ENCODE measurements at places on chromosomes 2 and 18.
A peak's percentile ranks its signal among the peaks of the same experiment; 100 is the strongest.

- peak; percentile 70 for DNase-seq
Observed at GRCh38 chr18:74342416-74343043, 26.9 kb downstream of the C18orf63 start.

DNA sequence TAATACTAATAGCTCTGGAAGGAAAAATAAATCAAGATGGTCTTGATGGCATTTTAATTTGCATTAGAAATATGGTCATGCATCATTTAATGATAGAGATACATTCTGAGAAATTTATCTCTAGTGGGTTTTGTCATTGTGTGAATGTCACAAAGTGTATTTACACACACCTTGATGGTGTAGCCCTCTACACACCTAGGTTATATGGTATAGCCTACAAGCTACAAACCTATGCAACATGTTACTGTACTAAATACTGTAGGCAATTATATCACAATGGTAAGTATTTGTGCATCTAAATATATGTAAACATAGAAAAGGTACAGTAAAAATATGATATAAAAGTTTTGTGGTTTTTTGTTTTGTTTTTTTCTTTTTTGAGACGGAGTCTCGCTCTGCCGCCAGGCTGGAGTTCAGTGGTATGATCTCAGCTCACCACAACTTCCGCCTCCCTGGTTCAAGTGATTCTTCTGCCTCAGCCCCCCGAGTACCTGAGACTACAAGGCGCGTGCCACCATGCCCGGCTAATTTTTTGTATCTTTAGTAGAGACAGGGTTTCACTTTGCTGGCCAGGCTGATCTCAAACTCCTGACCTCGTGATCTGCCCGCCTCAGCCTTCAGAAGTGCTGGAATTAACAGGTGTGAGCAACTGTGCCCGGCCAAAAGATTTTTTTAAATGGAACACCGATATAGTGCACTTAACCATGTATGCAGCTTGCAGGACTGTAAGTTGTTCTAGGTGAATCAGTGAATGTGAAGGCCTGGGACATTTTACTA, 83.7 kb upstream of the UBXN4 start:
- no peak for DNase-seq

DNA sequence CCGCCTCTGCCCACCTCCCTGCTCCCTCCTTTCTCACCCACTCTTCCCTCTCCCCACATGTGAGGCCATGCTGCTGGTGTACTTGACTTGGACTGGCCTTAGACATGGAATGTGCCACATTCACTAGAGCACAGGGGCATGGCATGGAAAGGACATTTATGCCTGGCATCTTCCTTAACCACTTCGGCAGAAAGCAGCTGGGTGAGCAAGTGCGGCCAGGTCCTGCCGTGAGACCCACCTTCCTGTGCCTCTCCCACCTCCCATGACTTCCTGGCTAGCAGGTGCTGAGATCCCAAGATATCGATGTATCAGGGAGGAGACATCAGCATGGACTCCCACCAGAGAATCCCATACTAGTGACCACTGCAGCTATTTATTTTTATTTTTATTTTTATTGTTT, 13.0 kb downstream of the GPR55 start:
- DNase-seq, result no peak

DNA sequence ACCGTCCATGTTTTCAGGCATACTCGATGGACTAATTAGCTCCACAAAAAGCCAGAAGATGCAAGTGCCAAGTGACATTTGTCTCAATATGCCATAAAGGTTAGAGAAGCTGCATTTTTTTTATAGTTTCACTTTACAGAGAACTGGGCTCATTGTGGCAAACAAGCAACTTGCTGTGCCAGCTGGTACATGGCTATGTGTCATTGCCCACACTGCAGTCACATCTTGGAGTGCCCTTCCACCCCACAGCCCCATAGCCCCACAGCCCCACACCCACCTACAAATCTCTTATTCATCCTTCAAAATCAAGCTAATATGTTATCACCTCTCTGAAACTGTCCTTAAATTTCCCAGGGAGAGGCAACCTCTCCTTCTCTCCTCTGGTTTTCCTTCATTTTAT, 451.9 kb downstream of the ARHGAP15 start:
- no peak for DNase-seq

DNA sequence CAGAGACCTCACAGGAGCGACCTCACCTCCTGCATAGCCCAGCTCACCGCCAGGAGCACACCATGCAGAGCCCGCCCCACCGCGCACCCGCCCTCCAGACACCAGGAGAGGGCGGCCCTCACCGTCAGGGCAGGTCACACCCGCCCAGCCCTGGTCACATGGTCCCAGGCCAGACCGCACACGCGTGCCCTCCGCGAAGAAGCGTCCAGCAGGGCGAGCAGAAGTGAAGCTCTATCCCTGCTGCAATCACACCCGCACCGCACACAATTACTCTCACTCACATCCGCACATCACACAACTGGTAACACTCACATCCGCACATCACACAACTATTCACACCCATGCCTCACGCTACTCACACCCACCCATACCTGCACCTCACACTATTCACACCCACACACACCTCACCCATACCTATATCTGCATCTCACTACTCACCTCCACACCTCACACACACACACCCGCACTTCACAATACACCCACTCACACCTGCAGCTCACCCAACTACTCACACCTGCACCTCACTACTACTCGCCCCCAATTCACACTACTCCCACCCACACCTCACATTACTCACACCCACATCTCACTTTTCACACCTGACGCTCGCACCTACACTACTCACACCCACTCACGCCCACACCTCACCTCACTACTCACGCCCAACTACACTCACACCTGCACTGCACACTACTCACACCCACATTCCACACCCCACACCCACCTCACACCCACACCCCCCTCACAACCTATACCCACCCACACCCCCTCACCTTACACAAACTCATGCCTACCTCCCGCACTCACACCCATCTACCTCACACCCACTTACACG, 242.0 kb downstream of the HDAC4 start:
- DNase-seq, result no peak

DNA sequence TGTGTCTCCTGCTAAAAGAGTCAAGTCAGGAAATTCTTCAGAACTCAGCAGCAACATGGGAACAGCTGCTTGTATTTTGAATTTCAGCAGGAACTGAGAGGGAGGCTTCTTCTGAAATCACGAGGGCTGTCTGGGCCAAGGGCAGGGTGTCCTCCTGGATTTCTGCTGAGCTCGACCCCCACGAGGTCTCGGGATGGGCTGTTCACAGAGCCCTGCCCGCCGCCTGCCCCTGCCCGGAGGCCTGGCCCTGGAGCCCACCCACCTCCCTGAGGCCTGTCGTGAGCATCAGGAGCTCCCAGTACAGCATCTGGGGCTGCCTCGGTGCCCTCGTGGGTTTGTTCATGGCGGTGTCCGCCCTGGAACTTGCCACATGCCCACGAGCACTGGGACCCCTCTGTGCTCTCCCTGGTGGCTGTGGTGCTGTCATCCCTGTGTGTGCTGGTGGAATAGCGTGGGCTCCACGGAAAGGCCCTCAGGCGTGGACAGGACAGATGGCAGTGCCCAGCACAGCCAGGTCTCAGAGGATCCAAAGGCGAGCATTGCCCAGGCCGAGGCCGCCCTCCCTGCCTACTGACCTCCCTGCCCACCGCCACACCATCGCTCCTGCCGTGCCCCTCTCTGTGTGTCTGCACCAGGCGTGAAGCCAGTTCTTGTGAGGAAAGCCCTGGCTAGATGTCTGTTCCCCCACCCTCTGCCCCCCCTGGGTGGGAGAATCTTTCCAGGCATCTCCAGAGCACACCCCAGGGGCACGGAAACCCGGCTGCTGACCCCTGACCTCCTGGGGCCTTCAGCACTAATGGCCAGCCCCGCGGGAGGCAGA, 25.9 kb downstream of the RAMP1 start:
- DNase-seq, result no peak

GRCh38 chr2:20092226-20092900, 40.9 kb upstream of the LAPTM4A start:
- no peak for DNase-seq

DNA sequence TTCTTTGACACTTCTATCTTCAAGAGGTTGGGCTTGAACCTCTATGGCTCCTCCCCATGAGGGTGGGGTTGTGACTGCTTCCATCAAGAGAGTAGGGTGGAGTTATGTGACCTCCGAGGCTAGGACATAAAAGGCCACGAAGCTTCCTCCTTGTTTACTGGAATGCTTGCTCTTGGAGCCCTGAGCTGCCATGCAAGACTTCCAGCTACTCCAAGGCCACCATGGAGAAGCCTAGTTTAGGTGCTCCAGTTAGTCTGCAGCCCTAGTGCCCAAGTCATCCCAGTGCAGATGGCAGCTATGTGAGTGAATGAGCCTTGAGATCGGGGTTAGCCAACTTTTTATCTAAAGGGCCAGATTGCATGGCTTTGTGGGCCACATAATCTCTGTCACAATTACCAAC, 2.4 kb upstream of the MERTK start:
- no peak for DNase-seq

- DNase-seq, result no peak
Observed at GRCh38 chr2:166491461-166491860, 2.6 kb downstream of the SCN7A start.

DNA sequence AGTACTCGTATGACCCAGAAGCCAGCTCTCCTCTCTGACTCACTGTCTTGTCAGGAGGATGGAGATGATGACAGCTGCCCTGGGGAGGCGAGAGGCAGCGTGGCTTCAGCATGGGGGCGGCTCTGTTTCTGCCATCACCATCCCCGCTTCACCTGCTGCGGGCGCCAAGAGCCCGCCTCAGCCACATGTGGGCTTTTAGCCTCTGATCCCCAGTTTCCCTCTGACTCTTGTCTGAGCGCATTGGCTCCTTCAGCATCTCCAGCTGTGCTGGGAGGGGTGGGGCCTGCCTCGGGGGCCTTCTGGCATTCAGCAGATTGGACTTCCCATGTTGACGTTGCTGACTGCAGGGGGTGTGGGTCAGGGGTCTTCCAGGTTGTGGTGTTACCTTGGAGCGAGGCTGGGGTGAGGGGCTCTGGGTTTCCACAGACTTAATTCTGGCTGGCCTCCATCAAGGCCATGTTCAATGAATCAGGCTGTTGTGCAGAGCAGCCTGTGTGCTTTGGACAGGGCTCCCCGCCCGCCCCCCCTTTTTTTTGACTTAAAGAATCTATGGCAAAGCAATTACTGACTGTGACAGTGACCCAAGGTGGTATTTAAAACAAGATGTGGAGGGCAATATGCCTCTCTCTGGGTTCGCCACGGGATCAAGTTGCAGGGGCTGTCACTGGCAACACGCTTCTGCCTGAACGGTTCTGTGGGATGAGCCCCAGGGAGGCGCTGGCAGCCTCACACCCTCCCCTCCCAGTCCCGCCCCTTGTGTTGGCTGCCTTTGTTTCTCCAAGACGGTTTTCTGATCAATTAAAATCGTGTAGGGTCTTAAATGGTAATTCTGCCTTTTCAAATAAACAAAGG, 228.3 kb downstream of the LDLRAD4 start:
- DNase-seq, result no peak

GRCh38 chr2:147663962-147664361, 180.9 kb upstream of the ACVR2A start:
- DNase-seq, result no peak

DNA sequence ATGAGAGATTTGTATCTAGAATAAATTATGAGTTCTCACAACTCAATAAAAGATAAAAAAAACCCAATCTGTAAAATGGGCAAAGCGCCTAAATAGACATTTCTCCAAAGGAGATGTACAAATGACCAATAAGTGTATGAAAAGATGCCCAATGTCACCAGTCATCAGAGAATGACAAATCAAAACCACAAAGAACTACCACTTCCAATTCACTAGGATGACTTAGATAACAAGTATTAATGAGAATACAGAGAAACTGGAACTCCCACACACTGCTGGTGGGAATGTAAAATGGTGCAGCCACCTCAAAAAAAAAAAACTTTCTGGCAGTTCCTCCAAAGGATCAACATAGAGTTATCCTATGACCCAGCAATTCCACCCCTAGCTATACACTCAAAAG, 17.4 kb upstream of the COL6A3 start:
- no peak for DNase-seq

DNA sequence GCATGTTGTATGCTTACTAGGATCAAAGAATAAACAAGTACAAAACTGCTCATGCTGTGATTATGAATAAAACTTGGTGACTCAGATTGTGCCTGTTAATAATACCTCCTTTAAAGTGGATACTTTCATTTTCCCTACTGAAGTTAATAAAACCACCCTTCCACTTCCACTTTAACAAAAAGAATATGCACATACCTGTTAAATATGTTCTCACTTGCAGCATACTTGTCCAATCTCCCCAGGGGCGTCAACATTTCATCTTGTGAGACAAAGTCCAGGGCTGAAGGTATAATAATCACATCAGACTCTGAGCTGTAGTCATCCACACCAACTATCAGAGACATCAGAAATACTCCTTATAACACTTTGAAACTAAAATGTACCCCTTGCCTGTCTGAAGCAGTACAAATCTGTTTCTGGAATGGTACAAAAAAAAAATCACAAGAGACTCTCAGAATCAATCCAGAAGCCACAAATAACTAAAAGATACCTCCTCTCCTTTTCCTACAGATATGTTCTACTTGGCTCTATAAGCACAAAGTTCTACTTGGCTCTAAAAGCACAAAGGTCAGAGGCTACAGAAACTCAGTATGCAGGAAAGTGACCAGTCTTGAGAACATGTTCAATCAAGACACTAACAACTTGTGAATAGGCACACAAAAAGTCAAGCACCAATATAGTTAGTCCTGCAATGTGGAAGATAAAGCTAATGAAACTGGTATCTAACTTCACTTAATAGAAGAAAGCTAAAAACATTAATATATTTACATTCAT, 19.3 kb downstream of the PPP4R1 start:
- DNase-seq, result no peak

GRCh38 chr18:79786786-79787526, 10.8 kb upstream of the KCNG2 start:
- DNase-seq, result no peak

GRCh38 chr2:96533292-96534073, 3.1 kb upstream of the ARID5A start:
- no peak for DNase-seq

DNA sequence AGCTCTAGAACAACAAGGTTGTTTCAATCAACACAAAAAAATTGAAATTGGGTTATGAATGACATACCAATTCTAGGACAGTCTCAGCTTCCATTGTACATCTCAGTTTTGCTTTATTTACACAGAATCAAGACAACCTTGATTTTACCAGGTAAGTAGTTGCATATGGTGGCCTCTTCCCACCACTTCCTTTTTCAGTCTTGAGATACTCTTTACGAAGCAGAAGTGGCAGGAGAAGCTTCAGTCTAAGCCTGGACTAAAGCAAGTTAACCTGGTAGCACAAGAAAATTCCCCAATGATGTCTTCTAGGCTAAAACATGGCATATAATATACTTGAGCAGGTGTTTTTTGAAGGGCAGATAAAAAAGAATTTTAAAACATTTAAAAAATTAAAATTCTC, 10.7 kb upstream of the FAM136A start:
- no peak for DNase-seq

All from left kidney (tissue), 8 donors.